ENCODE measurements at places on chromosomes 12 and 14. TPM values are rescaled to one million over a fixed set of nuclear protein-coding genes. Genes with fewer than 3 reads are reported as not detected.
A peak's percentile ranks its signal among the peaks of the same experiment; 100 is the strongest.

The EEA1 gene
- 17.9 TPM for total RNA-seq

The REP15 gene
- 1.8 TPM for total RNA-seq

The ABCD4 gene
- total RNA-seq, result 22.2 TPM

The ENDOU gene
- 22.9 TPM for total RNA-seq

The LIN7A gene
- 1.1 TPM for total RNA-seq

The SLC8A3 gene
- 0.21 TPM for total RNA-seq

The HCAR2 gene
- 25.8 TPM for total RNA-seq

The SLC25A21 gene
- not detected for total RNA-seq

The KRT74 gene
- 2.0 TPM for total RNA-seq

The DDX54 gene
- total RNA-seq, result 53.9 TPM

The TMTC2 gene
- total RNA-seq, result 20.1 TPM

- no peak overlapping the region for H3K4me3 ChIP-seq
- H3K36me3 ChIP-seq, result no peaks in the 10 kb centered on the region
- H3K4me1 ChIP-seq, result no peaks in the 10 kb centered on the region
- H3K27me3 ChIP-seq, result no peaks in the 10 kb centered on the region
- no peak overlapping the region for H3K27ac ChIP-seq
- DNase-seq, result no peak
Measured at GRCh38 chr14:64253672-64254071, 40.5 kb downstream of the ESR2 start.

DNA sequence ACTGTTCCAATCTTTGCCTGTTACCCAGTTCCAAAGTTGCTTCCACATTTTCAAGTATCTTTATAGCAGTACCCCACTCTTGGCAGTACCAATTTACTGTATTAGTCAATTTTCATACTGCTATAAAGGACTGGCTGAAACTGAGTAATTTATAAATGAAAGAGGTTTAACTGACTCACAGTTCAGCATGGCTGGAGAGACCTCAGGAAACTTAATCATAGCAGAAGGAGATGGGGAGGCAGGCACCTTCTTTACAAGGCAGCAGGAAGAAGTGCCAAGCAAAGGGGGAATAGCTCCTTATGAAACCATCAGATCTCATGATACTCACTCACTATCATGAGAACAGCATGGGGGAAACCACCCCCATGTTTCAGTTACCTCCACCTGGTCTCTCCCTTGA, 215.0 kb downstream of the SNAPC1 start:
- no peaks in the 10 kb centered on the region for H3K36me3 ChIP-seq
- no peaks in the 10 kb centered on the region for H3K4me1 ChIP-seq
- H3K27me3 ChIP-seq, result no peaks in the 10 kb centered on the region
- H3K27ac ChIP-seq, result no peak overlapping the region

GRCh38 chr14:53180272-53181221, 27.4 kb upstream of the DDHD1 start:
- H3K4me1 ChIP-seq, result no peaks in the 10 kb centered on the region
- DNase-seq, result no peak
- H3K4me3 ChIP-seq, result no peak overlapping the region
- H3K27me3 ChIP-seq, result no peaks in the 10 kb centered on the region

DNA sequence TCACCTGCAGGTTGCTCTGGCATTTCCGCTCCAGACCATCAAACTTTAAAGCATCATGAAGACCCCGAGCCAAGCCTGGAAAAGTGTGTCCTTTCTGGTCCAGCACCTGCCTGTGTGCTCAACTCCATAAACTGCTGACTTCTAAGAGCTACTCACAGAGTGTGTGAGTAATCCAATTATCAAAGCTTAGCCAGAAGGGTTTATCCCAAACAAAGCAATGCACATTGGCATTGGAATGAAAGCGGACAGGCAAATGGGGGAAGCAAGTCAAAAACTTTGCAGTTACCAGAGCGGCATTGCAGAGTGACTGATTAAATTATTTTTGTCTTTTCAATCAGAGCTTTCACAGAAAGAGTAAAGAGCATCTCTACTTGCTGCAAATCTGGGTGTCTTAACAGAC, 1262.4 kb upstream of the SEL1L start:
- H3K4me3 ChIP-seq, result no peak overlapping the region
- no peak overlapping the region for H3K27ac ChIP-seq
- H3K4me1 ChIP-seq, result peaks cover 3% of the 10 kb centered on the region
- no peaks in the 10 kb centered on the region for H3K36me3 ChIP-seq

DNA sequence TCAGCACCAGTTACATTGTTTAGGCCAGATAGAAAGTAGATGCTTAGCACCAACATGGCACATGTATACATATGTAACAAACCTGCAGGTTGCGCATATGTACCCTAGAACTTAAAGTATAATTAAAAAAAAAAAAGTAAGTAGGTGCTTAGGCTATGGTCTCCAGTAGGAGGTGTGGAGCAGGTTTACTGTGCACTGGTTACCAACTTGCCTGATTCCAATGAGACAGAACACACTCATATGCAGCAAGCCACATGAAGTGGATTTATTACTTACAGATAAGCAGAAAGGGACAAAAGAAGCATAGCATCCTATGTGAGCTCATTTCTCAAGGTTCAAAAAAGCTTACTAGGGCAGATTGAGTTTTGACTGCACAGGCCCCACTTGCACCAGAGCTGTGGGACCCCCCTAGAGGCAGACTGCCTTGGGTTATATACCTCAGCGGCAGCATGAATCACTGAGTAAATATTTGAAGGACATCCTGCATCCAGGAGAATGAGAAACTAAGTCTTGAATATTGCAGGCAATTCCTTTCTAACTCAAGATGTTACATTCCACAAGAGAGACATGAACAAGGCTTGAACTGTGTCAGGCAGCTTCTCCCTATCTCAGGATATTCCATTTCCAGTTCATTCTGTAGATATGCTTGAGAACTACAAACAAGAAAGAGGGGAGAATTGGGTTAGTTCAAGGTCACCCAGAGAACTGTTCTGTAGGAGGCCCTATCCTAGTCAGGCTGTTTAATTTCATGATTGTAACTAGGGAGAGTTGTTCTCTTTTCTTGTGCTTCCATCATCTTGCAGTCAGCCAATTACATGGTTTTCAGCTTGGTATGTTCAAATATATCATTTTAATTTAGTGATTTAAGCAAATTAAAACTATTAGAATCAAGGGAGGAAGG, 30.1 kb downstream of the LRFN5 start:
- no peak overlapping the region for H3K4me3 ChIP-seq
- no peaks in the 10 kb centered on the region for H3K27me3 ChIP-seq
- H3K27ac ChIP-seq, result no peak overlapping the region
- no peak for DNase-seq
- H3K36me3 ChIP-seq, result no peaks in the 10 kb centered on the region

DNA sequence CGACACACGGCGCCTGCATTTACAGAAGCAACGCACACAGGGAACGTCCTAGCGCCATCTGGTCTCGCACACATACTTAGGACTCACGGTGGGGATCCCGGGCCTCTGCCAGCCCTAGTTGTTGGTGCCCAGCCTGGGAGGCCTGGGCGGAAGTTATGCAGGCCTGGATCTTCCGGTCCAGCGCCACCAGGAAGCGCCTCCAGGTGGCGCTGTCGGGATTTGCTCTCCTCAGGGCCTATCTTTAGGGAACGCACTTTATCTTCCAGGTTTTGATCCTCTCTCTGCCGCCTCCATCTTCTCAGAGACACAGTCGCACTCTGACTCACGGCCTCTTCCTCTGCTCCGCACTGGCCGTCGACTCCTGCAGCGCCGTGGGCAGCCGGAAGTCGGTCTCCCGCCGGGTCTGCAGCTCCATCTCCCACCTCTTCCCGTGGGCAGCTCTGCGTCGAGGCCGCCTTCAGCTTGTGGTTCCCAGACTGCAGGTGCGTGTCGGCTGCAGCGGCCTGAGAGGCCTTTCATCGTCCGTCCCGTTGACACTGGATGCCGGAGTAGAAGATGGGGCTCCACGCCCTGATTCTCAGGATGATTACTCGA, 760.4 kb downstream of the TMEM121 start:
- no peak for DNase-seq
- H3K4me1 ChIP-seq, result no peaks in the 10 kb centered on the region
- no peak overlapping the region for H3K4me3 ChIP-seq
- no peaks in the 10 kb centered on the region for H3K36me3 ChIP-seq

DNA sequence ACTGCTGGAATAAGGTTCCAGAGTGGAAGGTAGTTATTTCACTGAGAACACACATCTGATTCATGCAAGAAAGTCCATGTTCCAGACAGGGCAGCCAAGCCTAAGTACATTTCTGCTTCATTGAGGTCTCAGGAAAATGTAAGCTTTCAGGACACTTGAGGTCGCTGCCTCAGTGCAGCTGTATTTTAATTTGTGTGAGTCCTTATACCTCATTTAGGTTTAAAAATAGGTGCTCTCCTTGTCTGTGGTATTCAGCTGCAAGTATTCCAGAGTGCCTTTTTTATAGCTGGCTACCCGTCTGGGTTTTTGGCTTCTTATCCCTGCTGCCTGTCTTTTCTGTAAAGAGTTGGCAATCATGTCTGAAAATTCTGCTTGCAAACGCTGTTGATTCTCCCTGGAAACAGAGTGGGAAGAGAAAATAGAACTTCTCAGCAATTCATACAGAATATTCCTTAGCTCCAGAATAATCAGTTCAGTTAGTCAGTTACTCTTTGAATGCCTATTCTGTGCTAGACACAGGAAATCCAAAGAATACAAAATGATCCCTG, 45.3 kb upstream of the PLBD1 start:
- no peak for DNase-seq
- no peak overlapping the region for H3K27ac ChIP-seq
- H3K27me3 ChIP-seq, result no peaks in the 10 kb centered on the region
- H3K36me3 ChIP-seq, result no peaks in the 10 kb centered on the region
- H3K4me1 ChIP-seq, result peaks cover 25% of the 10 kb centered on the region

- peaks cover 68% of the 10 kb centered on the region for H3K27me3 ChIP-seq
- DNase-seq, result no peak
- H3K27ac ChIP-seq, result no peak overlapping the region
- H3K36me3 ChIP-seq, result no peaks in the 10 kb centered on the region
- no peak overlapping the region for H3K4me3 ChIP-seq
Measured at GRCh38 chr14:96624661-96625425, 122.7 kb downstream of the PAPOLA start.

DNA sequence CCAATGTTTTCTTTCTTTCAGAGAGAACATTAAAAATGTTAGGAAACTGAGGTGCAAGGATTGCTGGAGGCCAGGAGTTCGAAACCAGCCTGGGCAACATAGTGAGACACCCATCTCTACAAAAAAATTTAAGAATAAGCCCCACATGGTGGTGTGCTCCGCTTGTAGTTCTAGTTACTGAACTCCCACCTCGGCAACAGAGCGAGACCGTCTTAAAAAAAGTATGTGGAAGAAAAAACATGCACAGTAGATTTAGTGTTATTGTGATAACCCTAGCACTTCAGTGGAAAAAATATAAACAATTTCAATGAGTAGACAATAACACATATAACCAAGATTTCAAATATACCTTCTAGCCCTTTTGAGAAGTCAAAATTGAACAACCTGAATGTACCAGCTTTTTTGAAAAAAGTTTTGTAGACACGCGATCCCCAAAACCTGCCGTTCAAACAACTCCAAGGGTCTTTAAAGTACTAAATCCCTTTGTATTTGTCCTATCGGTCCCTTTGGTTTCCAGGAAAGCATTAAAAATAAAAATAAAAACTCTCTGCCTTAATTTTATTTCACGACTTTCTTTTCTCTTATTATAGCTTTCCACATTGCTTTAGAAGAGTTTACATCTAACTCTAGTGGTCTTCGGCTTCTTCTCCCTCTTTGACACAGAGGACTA, 1.0 kb upstream of the ANO6 start:
- peaks cover 30% of the 10 kb centered on the region for H3K4me1 ChIP-seq
- DNase-seq, result no peak
- no peaks in the 10 kb centered on the region for H3K36me3 ChIP-seq
- peak overlapping the region; percentile 97 for H3K27ac ChIP-seq

- DNase-seq, result no peak
- no peaks in the 10 kb centered on the region for H3K36me3 ChIP-seq
- H3K4me1 ChIP-seq, result no peaks in the 10 kb centered on the region
- no peak overlapping the region for H3K4me3 ChIP-seq
- no peak overlapping the region for H3K27ac ChIP-seq
- no peaks in the 10 kb centered on the region for H3K27me3 ChIP-seq
Measured at GRCh38 chr14:80445605-80446004, 234.3 kb upstream of the DIO2 start.

GRCh38 chr14:87306409-87307168, 686.4 kb downstream of the GALC start:
- H3K27me3 ChIP-seq, result no peaks in the 10 kb centered on the region
- no peaks in the 10 kb centered on the region for H3K36me3 ChIP-seq
- H3K27ac ChIP-seq, result no peak overlapping the region
- no peak overlapping the region for H3K4me3 ChIP-seq
- DNase-seq, result no peak

DNA sequence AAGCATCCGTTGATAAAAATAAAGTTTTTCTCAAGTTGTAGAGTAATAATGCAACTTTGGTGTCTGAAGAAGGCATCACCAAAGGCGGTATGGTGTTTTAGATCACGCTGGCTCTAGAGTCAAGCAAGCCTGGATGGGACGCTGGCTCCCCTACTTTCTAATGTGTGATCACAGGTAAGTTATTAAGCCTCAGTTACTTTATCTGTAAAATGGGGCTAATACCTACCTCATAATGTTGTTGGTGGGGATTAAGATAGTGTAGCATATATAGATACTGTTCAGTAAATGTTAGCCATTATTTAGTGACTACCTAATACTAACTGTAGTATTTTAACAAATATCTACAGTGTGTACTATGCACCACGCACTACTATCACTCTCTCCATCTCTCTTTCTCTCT, 45.8 kb downstream of the SLC38A1 start:
- peaks cover 55% of the 10 kb centered on the region for H3K4me1 ChIP-seq
- H3K36me3 ChIP-seq, result no peaks in the 10 kb centered on the region
- no peak overlapping the region for H3K27ac ChIP-seq
- H3K4me3 ChIP-seq, result no peak overlapping the region

- DNase-seq, result no peak
- peak overlapping the region; percentile 72 for H3K27ac ChIP-seq
- peaks cover 17% of the 10 kb centered on the region for H3K4me1 ChIP-seq
- no peak overlapping the region for H3K4me3 ChIP-seq
- H3K27me3 ChIP-seq, result no peaks in the 10 kb centered on the region
Measured at GRCh38 chr12:107514887-107515445, 170.6 kb upstream of the PWP1 start.

GRCh38 chr12:127943481-127944210, 323.3 kb upstream of the TMEM132C start:
- DNase-seq, result no peak
- H3K27ac ChIP-seq, result no peak overlapping the region
- H3K36me3 ChIP-seq, result no peaks in the 10 kb centered on the region
- no peaks in the 10 kb centered on the region for H3K27me3 ChIP-seq
- no peak overlapping the region for H3K4me3 ChIP-seq

DNA sequence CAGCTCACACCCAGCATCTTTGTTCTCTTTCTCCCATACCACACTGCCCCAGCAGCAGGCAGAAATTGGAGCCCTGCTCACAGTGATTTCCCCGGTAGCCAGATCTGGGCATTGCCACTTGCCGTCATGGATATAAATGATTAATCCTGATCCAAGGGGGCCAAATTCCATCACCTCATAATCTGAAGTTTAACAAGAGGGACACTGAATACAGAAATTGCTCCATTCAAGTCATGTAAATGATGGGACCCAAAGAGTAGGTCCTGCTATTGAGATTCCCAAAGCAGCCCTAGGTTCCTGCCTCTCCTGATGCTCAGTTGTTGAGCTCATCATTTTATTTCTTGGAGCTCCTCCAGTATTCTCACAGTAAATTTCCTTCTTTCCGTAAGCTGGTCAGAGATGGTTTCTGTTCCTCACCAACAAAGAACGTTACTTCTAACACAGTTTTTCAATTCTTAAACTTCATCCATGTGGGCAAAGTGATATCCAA, 11.7 kb downstream of the ITPR2 start:
- H3K27ac ChIP-seq, result no peak overlapping the region
- H3K4me3 ChIP-seq, result no peak overlapping the region
- no peaks in the 10 kb centered on the region for H3K36me3 ChIP-seq
- no peaks in the 10 kb centered on the region for H3K27me3 ChIP-seq
